ENCODE measurements at places on chromosomes 12 and 14. TPM values are rescaled to one million over a fixed set of nuclear protein-coding genes. Genes with fewer than 3 reads are reported as not detected.
A peak's percentile ranks its signal among the peaks of the same experiment; 100 is the strongest.

GRCh38 chr12:2456813-2457186, 338.0 kb upstream of the FKBP4 start:
- no peak for DNase-seq

GRCh38 chr12:84069699-84070098, 842.9 kb downstream of the SLC6A15 start:
- no peak for DNase-seq

DNA sequence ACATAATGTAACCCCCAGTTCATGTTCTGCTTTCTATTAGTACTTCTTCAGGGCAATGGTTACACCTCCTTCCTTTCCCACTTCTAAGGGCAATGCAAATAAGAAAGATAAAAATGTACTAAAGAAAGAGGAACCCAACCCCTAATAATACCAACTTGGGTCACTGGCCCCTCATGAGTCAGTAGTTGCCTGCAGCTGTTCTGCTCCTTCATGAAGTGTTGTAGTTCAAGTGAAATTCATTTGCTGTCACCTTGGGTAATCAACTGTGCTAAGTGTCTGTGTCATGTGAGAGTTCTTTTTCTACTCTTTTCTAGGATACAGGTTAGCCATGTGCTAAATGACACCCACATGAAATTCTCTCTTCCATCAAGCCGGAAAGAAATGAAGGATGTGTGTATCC, 91.8 kb downstream of the PLXNC1 start:
- no peak for DNase-seq

DNA sequence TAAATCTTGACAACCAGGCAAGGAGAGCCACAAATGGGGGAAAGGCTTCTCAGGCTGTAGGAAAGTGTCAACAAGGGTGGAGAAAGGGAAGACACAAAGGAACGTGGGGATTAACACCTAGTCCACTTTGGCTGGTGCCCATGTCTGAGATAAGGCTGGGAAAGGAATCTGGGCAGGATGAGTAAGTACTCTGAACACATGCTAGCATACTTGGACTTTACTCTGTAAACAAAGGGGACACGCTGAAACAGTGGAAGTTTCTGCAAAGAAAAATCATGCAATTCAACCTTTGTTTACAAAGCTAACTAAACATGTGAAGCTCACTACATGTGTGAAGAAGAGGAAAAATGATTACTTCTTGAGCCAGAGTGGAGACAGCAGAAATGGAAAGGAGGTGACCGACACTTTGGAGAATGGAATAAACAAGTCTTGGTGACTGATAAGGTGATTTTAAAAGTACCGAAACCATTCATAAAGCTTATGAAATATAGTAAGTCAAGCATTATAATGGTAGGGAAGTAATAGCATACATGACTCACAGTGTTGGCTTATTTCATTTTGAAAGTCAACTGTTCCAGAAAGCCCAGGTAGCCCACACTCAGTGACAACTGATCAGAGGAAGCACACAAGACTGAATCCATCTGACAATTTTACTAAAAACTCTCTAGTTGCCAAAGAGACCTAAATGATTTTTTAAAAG, 13.2 kb downstream of the CPNE8 start:
- DNase-seq, result no peak

GRCh38 chr12:71183018-71183417, 25.2 kb upstream of the TSPAN8 start:
- DNase-seq, result no peak

DNA sequence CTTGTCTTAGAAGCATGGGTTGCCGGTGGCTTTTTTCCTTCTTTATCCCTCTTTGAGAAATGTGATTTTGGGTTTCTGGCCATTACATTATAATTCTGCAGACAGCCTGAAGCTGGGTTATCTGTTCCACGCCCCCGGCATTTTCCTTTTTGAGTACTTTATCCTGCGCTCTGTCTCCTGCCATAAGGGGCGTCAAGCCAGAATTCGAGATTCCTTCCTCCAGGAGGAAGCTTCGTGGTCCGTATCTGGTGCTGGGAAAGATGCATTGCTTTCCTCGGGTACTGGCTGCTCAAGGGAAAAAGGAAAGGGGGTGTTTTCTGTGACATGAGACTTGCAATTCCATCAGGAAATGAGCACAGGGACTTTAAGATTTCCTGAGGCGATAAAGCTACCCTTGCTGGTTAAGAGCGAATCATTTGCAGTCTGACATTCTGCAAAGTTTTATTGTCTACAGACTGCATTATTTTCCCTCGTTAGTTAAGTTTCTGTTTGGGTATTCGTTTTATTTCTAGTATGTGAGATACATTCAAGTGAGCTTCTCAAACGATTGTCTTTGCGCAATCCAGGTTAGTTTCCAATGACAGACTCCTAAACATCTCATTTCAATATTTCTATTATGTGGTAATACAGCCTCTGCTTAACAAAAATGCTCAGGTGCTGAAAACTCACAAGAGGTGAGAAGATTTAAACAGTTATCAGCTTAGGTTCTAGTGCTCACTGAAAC, 694 bp downstream of the AKAP5 start:
- no peak for DNase-seq

DNA sequence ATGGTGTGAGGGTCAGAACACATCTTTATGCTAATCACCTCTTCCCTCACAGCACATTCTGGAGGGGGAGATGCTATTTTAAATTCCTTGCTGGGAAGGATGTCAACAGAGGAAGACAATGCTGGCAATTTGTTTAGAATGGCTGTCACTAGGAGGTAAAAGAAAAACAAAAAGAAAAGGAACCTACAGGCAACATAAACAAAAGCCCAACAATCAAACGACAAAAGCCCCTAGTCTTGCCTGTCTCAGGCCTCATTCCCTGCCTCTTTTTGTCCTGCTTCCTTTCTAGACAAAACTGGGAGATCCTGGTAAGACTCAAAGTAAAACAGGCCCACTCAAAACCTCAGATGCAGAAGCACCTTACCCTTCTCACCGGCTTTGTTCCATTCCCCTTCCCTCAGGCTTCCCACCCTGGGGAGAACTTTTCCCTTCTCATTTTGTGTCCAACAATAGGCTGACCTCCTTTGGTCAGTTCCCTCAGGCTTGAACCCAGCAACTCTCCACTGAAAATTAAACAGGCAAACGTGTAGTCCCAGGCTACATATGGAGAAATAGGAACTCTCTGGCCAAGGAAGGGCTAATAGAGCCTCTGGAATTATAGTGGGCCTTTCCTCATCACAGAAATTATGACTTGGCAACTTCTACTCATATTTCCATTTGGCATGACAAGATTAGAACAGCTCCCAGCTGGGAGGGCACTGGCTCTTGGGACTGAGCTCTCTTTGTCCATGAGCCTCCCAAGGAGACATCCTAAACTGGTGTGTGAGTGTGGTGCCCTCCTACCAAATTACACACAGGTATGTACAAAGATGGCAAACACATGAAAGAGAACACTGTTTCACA, 193.0 kb downstream of the MON2 start:
- DNase-seq, result no peak

GRCh38 chr12:1791104-1791841, 29.1 kb upstream of the LRTM2 start:
- DNase-seq, result no peak

DNA sequence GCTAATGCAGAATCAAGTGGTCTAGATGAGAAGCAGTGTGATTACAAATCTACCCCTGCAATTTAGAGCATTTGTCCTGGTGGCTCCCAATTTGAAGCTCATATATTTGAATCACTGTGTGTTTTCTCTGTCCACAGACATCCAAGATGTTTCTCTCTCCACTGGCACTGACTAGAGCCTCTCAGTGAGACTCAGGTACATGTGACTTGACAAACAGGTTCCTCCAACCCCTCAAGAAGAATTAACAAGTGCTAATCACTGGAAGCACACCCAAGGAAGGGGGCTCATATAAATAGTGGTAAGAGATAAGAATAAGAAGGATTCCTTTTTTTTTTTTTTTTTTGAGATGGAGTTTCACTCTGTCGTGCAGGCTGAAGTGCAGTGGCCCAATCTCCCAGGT, 20.5 kb downstream of the OR10G2 start:
- DNase-seq, result no peak

- no peak for DNase-seq
Measured at GRCh38 chr12:119784673-119785072, 92.4 kb downstream of the CIT start.

DNA sequence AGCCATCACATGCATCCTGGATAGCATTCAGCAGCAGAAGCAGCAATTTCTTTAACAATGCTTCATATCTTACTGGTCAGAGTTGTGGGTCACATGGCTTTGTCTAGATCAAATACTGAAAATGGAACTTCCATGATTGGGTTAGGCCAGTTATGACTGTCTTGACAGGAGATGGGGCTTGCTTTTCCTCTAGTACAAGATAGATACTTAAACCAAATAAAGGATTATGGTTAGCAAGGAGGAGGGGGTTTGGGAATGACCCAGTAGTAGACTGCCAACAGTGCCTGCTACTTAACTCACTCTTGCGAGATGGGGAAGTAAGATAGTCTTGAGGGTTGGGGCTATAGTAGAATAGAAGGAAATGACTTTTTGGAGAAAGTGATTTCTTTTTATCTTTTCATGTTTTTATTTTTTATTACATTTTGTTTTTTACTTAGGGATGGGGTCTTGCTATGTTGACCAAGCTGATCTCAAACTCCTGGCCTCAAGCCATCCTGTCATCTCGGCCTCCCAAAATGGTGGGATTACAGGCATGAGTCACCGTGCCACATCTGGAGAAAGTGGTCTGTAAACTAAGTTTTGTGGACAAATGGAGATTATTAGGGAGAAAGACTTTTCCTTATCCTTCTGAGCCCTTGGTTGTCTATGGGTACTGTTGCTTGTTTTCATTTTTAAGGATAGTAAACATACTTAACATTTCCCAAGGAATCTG, 37.6 kb downstream of the WNK1 start:
- no peak for DNase-seq

DNA sequence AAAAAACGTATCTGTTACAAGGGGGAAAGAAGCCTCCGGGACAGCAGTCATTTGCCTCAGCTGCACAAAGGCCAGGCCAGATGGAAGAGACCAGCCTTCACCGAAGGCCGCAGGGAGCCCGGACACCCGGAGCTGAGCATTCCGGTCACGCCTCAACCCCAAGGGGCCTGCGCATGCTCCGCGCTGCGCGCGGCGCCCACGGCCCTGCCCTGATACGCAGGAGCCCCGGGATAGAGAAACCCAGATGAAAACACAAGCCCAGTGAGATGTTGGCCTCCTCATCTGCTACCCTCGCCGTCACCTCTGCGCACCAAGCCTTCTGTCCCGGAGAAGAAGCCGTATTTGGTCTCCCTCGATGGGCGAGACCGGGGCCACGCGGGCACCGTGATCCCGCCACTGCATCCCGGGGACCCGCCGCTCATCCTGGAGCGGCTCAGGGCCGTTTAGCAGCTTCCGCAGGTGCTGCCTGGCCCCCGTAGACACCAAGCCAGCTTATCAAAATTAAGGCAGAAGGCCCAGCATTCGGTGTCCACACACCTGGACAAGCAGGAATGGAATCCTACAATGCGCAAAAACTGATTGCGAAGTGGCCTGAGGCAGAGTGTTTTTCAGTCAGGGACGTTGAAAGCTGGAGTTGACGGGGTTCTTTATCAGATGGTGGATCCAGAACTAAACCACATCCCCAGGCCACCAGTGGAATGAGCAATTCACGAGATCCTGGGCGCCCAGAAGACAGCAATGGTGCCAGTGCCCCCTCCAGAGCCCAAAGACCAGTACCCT, 2.6 kb downstream of the OR8S1 start:
- DNase-seq, result no peak

GRCh38 chr14:89899917-89900663, 54.4 kb downstream of the EFCAB11 start:
- DNase-seq, result peak; percentile 15

- DNase-seq, result peak; percentile 61
Measured at GRCh38 chr12:77625441-77625840, 205.3 kb upstream of the NAV3 start.

GRCh38 chr12:81874586-81874985, 115.4 kb upstream of the PPFIA2 start:
- DNase-seq, result no peak

GRCh38 chr14:61322799-61323290, 1.5 kb downstream of the PRKCH start:
- DNase-seq, result no peak

GRCh38 chr12:38898001-38898684, 7.2 kb downstream of the CPNE8 start:
- DNase-seq, result no peak

- no peak for DNase-seq
Measured at GRCh38 chr12:89225808-89226411, 126.4 kb downstream of the DUSP6 start.

DNA sequence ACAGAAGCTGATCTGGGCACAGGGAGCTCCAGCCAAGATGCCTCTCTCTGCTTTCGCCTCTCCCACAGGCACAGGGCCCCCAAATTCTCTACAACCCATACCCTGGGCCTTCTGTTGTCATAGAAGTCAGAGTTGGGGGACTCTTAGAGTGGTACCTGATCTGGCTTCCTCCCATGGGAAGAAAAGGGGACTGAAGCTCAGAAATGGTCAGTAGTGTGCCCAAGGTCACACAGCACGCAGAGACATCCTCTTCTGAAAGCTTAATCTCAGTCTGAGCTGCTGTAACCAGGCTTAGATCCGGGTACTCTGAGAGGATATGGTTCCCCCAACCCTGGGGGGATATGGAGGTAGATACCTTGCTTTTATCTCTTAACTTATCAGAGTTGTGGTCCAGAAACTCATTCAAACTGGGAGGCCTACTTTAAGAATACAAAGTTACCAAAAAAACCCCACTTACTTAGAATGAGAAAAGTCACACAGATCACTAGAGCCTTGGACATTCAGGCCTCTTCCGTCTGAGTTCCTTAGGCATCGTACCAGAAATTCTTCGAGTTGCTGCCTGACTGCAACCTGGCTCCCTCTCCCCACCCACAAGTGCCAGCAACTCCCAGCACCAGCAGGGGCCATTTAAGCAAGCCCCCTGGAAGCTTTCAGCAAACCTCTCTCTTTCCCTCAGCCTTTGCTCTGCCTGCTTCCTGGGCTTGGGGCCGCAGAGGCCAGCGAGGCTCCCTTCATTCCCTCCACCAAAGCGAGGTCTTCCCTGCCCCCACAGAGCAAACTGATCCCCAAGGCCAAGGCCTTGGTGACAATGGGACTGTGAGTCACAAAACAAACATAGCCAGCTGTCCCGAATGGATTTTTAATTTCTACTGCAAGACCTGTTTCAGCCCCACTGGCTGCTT, 13.9 kb downstream of the KRT7 start:
- peak; percentile 45 for DNase-seq

- no peak for DNase-seq
Measured at GRCh38 chr14:88597601-88598000, 34.8 kb downstream of the ZC3H14 start.

GRCh38 chr12:16606991-16607390, 1.0 kb upstream of the LMO3 start:
- DNase-seq, result no peak

PIWIL1 gene
- not detected for total RNA-seq

SRRM4 gene
- total RNA-seq, result not detected

KRT85 gene
- not detected for total RNA-seq

RDH11 gene
- 63.4 TPM for total RNA-seq

SLC25A47 gene
- total RNA-seq, result not detected

LRRC74A gene
- not detected for total RNA-seq

RFLNA gene
- total RNA-seq, result not detected

GPR68 gene
- not detected for total RNA-seq

CPM gene
- total RNA-seq, result 74.4 TPM

TRHDE gene
- 29.5 TPM for total RNA-seq

HCAR1 gene
- not detected for total RNA-seq

RNU4-1 gene
- under 0.01 TPM for total RNA-seq
